ENCODE measurements at places on chromosomes 4 and X.

- no peak for DNase-seq
These were observed 128.0 kb downstream of the SNCA start for GRCh38 chr4:89708903-89709421.

DNA sequence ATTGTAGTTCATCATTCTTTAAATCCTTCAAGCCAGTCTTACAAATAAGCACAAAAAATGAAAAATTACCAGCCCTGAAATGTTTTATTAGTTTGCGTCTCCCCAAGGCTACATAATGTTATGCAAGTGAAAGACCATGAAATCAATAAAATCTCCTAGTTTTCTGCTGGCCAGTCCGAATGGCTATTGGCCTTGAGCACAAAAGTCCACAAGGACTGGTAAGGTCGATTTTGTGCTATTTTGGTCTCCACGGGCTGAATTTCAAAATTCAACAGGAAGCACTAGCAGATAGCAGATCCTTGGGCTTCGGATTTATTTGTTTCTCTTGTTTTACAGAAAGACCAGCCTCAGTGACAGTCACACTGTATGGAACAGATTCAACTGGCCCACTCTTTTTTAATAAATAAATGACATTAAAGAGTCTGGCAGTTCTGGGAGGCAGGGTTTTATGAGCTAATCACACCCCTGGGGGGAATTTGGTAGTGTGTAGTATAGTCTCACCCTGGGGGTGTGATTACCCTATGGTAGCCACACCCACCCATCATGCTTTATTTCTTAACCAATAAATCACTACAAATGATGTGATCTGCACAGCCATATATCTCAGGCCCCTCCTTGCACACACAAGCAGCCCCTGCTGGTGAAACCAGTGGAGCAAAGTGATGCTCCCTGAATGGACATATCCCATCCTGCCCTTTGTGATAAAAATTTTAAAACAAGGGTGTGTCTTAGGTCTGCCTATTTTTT lies 51.1 kb upstream of the TMEM33 start:
- no peak for DNase-seq

DNA sequence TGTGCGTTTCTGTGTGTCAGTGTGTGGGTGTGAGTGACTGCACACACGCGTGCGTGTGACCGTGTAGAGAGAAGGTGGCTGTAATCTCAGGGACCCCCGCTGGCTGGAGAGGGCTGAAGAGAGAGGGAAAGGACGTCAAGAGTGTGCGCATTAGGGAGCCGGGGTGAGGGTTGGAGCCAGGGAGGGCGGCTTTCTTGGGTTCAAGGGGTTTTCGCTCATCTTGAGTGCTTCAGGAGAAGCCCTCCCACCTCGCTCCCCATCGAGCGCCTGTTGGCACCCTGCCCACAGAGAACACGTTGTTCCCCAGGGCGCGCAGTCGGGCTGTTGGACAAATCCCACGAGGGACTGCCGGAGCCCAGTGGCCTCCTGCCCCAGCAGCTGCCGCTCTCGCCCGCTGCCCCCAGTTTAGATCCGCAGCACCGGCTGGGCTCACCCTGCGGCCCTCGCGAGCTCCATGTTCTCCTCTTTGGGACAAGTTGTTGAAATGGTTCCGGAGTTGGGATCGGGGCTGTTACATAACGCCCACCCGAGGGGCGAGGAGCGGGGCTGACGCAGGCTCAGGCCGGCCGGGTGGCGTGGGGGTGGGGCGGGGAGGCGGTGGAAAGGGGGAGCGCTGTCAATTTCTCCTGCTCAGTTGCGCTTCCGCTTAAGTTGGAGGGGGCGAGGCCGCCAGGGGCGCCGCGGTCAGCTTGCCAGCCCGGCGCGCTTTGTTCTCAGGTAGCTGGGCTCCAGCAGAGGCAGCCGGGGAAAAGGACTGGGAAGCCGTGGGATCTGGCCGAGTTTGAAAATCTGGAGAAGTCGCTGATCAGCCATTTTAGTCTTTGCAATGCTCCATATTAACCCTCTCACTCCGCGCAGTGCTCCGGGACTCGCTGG lies 1.6 kb downstream of the GRIA2 start:
- DNase-seq: no peak

- DNase-seq: no peak
These were observed 6.3 kb downstream of the KLF3 start for GRCh38 chr4:38670109-38670901.

DNA sequence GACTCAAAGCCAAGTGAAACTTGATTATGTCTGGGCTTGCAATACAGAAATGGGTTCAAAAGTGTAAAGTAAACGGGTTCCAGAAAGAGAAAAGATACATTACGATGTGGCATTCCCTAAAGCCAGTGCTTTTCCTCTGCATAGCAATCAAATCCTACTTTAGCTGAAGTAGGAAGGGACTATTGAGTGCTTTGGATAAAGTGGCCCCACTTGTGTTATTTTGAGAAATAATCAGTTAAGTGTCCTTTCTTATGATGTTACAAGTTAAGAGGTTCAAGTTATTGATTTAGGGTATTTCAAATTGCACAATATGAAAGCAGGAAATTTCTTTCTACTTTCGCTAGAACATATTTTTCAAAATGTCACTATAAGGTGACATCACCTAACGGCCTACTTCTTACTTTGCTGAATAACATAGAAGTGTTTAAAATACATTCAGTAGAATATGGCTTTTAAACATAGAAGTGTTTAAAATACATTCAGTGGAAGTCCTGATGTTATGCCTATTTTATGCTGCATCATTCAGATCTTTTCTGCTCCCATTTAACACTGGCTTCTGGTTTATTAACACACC lies 235.2 kb downstream of the DTHD1 start:
- DNase-seq: no peak
